CD4-positive, alpha-beta T cell treated with Interleukin-21 for 1 hour (primary cell): ENCODE measurements at places on chromosomes 3 and 15.

GRCh38 chr15:57041416-57041815 lies 123.0 kb downstream of the TCF12 start:
- DNase-seq, result no peak

DNA sequence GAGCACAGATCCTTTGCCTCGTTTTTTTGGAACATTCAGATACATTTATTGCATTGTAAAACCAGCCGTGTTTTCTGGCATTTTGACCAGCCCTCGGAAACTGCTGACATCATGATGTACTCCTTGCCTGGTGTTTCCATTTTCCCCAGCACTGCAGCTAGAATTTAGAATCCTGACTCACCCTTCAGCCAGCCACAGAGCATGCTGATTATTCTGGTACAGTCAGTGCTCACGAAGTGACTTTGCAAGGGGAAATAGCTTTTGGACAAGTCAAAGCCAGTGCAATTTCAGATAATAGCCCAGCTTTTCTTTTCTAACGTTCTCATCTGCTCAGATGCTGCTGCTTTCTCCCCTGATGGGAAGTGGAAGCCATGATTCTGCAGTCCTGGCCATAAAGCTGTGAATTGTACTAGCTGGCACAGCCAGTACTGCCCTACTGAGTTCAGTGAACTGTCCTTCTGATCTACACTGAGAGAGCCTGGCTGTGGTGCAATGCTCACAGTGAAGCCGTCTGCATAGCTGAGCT lies 12.1 kb upstream of the CNBP start:
- DNase-seq, result no peak

GRCh38 chr15:58390655-58391054 lies 41.1 kb upstream of the LIPC start:
- no peak for DNase-seq

GRCh38 chr3:63228087-63228486 lies 50.0 kb upstream of the SYNPR start:
- no peak for DNase-seq

- DNase-seq, result no peak
Observed at GRCh38 chr3:189393598-189393997, 221.8 kb downstream of the TPRG1 start.

GRCh38 chr15:33985287-33985686 lies 17.0 kb downstream of the CHRM5 start:
- no peak for DNase-seq
